ENCODE measurements at places on chromosomes 2 and 18.
A peak's percentile ranks its signal among the peaks of the same experiment; 100 is the strongest.

DNA sequence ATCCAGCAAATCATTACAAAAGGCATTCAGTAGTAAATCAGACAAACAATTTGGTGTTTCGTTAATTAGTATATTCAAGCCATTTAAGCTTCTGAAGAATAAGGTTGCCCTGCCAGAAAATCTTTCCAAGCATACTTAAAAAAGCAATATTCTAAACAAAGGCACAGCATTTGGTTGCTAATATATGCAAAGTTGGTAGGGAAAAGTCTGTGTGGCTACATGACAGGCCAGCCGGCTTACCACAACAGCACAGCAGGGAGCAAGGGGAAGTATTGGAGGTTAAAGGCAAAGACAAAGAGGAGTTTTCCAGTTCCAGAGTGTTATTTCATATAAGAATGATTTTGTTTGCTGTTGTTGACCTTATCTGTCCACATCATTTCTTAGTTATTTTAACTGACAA lies 282.3 kb downstream of the MBD5 start:
- no peak for DNase-seq

DNA sequence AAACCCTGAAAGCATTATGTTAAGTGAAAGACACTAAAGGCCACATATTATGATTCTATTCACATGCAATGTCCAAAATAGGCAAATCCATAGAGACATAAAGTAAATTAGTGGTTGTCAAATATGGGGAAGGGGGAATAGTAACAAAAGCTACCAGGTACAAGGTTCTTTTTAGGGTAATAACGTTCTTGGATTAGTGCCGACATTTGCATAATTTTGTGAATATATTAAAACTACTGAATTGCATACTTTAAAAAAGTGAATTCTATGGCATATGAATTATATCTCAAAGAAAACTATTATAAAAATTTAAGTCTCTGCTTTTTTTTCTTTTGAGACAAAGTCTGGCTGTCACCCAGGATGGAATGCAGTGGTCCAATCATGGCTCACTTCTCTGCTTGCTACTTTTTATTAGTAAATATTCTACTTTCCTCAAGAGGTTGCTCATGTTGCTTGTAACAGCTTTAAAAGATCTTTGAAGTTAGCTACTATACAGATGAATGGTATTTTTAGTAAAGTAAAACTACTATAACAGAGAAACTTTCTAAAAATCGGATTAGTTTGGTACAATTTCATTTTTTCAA lies 2.5 kb downstream of the SESTD1 start:
- DNase-seq = no peak

GRCh38 chr2:215845839-215846586 lies 167.3 kb downstream of the MREG start:
- DNase-seq = no peak

DNA sequence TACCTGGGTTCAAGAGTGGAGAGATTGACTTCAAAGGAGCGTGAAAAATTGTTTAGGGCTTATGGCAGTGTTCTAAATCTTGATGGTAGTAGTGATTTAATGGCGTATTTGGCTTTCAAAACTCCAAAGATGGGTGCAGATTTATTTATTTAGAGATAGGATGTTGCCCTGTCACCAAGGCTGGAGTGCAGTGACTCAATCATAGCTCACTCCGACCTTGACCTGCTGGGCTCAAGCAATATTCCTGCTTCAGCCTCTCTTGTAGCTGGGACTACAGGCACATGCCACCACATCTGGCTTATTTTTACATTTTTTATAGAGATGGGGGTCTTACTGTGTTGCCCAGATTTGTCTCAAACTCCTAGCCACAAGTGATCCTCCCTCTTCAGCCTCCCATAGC lies 52.5 kb downstream of the FAM117B start:
- DNase-seq = peak; percentile 75

DNA sequence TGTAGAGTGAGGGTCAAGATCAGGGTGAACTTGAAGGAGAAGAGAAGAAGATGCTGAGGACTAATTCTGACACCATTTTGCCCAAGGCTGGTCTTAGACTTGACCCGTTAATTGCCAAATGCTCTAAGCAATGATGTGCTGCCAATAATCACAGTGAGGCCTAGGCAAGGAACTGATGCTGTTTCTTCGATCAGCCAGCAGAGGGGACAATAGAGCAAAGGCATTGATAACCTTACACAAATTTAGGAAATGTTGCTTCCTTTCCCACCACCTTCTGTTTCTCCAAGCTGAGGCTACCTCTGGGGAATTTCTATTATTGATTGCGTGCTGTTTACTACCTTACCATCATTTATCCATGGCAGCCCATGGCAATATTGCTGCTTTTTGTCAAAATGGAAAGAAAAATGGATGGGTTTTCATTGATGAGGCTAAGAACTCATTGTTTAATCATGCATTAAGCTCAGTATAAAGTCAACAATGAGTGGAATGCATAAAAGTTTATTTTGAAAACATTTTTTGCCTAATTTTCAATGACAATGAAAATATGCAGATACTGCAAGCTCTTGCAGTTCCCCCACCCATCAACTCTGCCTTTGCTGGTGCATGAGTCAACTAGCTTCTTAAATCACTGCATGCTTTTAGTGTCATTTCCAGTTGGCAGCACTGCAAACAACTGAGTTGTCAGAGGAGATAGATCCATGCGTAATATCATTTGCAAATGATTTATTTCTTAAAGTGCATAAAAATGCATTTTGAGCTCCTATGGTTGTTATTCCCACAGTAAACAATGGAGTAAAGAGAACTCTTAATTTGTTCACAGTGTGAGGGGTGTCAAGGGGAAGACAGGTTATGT lies 116.4 kb upstream of the NYAP2 start:
- peak; percentile 89 for DNase-seq

DNA sequence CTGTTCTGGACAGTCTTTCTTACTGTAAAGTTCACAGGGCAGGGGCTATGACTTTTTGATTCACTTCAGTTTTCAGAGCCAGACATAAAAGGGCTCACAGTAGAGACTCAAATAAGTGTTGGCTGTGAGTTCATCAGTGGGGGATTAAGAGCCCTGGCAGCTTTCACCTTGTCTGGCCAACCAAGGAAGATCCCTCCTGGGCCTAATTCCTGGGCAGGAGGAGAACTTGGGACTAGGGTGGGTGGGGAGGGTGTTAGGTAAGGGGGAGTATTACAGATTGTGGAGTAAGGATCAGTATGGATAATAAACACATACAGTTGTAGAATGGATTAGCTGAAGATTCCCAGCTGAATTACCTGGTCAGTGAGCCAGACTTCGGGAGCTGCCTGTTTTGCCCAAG lies 904 bp upstream of the SFXN5 start:
- DNase-seq = no peak

DNA sequence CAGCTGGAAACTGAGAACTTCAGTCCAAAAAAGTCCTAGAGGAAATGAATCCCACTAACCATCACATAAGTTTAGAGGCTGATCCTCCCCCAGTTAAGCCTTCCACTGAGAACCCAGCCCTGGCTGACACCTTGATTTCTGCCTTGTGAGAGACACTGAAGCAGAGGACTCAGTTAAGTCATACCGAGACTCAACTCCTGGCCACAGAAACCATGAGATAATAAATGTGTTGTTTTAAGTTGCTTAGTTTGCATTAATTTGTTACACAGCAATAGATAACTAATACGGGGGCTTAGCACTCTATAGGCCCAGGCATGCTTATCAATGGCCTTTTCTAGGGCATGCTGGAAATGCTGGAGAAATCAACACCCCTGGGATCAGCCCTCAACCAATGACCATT lies 3.4 kb upstream of the ADD2 start:
- DNase-seq = no peak

DNA sequence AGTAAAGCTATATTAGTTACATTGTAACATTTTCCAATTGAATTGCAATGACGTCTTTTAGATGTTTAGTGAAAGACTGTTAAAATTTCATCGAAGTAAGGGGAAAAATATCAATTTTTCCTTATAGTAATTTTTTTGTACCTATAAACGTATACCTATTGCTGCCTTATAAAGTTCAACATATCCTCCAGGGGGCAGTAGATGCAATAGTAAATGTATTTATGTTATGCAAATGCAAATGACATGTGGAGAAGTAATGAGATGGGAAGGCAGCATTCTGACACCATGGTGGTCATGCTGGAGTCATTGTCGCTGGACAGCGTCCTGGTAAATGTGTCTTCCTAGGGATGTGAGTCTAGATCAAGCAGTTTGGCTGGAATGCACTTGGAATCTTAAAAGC lies 38.7 kb downstream of the MSTN start:
- DNase-seq = peak; percentile 46

GRCh38 chr18:58268849-58269248 lies 224.8 kb downstream of the NEDD4L start:
- peak; percentile 94 for DNase-seq

- DNase-seq = no peak
Measured at GRCh38 chr2:198141726-198142125, 337.3 kb downstream of the PLCL1 start.

DNA sequence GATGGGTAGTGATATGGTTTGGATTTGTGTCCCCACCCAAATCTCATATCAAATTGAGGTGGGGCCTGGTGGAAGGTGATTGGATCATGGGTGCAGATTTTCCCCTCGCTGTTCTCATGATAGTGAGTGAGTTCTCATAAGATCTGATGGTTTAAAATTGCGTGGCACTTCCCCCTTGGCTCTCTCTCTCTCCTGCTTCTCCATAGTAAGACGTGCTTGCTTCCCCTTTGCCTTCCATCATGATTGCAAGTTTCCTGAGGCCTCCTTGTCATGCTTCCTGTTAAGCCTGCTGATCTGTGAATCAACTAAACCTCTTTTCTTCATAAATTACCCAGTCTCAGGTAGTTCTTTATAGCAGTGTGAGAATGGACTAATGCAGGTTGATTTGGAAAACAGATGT lies 223.2 kb upstream of the APCDD1 start:
- DNase-seq = no peak

- peak; percentile 58 for DNase-seq
Measured at GRCh38 chr2:188984065-188984491, 9.9 kb downstream of the COL3A1 start.

DNA sequence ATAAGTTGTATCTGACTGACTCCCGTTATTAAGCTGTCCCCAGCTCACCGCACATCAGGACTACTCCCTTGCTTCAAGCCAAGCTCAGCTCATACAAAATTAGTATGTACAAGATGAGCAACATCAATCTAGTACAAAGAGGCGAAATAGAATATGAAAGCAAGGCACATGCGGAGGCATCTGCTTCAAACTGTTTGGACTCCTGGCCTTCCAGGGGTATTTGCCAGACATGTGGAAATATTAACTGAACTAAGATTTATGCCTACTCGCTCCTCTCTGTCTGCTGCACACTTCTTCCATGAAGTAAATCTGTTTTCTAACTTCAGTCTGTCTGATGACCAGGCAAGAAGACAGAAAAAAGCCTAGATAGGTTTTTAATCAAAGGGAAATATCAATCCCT lies 499.8 kb downstream of the PID1 start:
- DNase-seq = no peak

GRCh38 chr2:120517751-120518469 lies 172.0 kb downstream of the INHBB start:
- DNase-seq = no peak

GRCh38 chr2:222897898-222898297 lies 37.1 kb downstream of the ACSL3 start:
- DNase-seq = no peak

- DNase-seq = peak; percentile 36
Measured at GRCh38 chr18:48542513-48543181, 3.8 kb downstream of the CTIF start.
